Hematopoietic multipotent progenitor cell treated with erythropoietin and hydrocortisone succinate and interleukin-3 and kit ligand, for 4 days (in vitro differentiated cells): ENCODE measurements at places on chromosomes 13 and 19.

GRCh38 chr13:39452834-39453233 is 150.2 kb downstream of the LHFPL6 start:
- no peak for DNase-seq

DNA sequence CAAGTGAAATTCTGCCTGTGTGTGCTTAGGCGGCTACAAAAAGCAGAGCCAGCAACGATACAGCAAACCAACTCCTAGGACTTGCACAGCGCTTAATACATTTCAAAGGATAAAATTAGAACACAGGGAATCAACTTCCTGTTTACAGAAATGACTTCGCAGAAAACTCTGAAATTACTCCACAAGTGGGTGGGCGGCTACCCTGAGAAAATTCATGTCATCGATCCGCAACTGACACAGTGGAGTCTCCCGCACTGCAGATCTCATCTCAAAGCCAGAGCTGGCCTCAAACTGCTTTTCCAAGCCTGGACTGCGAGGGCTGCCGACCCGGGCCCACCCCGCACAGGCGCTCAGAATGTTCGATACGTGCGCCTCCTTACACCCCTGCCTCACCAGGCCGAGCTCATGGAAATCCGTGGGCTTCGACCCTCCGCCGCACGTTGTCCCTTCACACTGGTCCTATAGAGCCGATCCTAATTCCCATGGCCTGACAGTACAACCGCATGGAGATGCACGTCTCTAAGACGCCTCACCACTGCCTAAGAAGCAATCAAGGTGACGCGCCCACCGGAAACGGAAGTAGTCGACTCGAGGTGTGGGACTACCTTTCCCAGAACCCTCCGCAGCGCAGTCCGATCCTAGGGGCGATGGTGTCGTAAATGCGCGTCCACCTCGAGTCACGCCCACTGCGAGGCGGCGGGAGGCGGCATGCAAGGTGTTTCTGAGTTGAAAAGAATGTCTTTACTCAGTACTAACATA is at the start of gene ZNF229:
Gene ZNF229, minus strand, starts transcription at position 557 of the 759 bp plus-strand sequence. CDS start 5,625 bp downstream, outside the sequence.
- peak; percentile 97 for DNase-seq

GRCh38 chr13:58134012-58134411 is 502.5 kb downstream of the PCDH17 start:
- DNase-seq = no peak

DNA sequence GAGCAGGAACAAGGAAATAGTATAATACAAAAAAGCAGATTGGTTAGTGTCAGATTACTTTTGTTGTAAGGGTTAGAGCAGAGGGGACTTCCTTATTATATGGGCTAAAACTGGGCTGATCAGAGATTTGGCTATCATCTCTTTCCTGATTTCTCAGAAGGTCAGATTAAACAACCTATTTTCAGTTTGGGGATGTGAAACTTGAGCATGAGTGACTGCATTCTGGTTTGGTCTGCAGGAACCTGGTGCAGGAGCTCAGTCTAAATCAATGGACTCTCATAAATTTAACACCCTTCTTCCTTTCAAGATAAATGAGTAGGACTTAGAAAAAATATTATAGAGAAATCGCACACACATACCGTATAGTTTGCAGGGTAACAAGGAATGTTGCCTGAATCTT is 12.9 kb upstream of the RFXAP start:
- no peak for DNase-seq

DNA sequence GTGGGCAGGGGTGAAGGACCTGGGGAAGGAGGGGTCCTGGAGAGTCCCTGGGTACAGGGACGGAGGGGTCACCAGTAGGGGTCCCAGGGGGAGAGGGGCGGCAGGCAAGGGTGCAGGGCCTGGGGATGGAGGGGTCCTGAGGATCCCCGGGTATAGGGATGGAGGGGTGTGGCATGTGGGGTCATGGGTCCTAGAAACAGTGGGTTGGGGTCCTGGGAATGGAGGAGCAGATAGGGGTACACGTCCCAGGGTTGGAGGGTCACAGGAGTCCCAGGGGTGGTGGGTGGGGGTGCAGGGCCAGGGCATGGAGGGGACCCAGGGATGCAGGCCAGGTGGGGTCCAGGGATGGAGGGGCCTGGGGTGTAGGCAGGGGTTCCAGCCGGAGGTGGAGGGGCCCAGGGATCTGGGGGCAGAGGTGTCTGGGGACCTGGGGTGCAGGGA is 1.4 kb downstream of the BTBD2 start:
- no peak for DNase-seq

GRCh38 chr13:37014609-37015008 is 14.0 kb downstream of the EXOSC8 start:
- DNase-seq = no peak

- no peak for DNase-seq
These were observed 28.1 kb downstream of the BRD4 start for GRCh38 chr19:15304140-15304705.

DNA sequence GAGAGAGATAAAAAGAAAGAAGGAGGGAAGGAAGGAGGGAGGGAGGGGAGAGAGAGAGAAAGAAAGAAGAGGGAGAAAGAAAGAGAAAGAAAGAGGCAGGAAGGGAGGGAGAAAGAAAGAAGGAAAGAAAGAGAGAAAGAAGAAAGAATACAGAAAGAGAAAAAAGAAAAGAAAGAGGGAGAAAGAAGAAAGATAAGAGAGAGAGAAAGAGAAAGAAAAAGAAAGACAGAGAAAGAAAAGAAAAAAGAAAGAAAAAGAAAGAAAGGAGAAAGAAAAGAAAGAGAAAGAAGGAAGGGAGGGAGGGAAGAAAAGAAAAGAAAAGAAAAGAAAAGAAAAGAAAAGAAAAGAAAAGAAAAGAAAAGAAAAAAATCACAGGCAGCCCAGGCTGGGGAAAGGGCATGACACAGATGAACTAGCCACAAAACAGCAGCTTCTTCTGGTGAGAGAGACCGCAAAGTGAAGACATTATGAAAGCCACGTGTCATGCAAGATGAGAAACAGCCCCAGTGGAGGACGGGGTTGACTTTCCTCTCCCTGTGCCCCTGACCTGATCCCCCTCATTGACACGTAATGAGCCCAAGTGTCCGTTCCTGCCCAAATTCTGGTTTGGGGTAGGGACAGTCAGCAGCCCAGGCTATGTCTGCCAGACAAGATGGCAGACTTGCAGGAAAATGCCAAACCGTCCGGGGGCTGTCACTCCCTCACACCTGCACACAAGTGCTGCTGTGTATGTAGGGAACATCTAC is 102.1 kb downstream of the INSR start:
- DNase-seq = peak; percentile 65

DNA sequence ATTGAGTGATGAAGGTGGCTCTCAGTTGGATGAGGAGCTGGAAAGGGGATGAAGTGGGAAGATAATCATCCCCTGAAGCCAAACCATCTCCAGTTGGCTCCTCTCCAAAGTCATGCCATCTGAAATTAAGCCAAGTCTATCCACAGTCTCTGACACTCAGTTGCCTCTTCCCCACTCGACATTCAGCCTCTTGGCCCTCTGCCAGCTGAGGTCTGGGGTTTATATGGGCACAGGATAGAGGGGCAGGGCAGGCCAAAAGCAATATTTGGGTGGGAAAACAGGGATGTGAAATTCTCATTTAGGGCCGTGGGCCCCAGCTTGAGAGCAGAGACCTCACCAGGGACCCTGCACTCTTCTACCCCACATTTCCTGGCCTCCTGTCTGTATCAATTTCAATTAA is 85.9 kb downstream of the SLITRK1 start:
- peak; percentile 0 for DNase-seq

DNA sequence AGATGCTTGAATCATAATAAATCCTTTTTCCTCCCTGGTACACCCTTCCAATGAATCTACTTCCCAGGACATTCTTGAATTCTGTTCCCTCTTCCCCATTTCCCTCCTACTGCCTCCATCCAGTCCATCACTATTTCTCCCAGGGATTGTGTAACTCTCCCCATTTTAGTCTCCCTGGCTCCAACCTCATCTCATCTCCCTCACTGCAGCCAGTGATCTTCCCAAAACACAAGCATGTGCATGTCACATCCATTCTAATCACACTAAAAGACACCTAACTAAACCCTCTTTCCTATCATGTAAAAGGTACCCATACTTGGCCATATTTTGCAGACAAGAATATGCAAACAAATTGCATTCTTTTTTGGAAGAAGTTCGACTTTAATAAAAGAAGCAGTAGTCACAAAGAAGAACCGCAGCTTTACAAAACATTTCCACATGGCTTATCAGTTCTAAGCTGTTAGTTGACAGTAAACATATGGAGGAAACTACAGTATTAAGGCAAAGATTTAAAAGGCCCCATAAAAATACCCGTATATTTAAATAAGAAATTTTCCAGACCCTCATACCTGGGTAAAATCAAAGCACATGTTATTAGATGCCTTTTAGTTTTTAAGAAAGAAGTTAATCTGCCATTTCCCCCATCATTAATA is 111.0 kb downstream of the KCTD12 start:
- DNase-seq = no peak

DNA sequence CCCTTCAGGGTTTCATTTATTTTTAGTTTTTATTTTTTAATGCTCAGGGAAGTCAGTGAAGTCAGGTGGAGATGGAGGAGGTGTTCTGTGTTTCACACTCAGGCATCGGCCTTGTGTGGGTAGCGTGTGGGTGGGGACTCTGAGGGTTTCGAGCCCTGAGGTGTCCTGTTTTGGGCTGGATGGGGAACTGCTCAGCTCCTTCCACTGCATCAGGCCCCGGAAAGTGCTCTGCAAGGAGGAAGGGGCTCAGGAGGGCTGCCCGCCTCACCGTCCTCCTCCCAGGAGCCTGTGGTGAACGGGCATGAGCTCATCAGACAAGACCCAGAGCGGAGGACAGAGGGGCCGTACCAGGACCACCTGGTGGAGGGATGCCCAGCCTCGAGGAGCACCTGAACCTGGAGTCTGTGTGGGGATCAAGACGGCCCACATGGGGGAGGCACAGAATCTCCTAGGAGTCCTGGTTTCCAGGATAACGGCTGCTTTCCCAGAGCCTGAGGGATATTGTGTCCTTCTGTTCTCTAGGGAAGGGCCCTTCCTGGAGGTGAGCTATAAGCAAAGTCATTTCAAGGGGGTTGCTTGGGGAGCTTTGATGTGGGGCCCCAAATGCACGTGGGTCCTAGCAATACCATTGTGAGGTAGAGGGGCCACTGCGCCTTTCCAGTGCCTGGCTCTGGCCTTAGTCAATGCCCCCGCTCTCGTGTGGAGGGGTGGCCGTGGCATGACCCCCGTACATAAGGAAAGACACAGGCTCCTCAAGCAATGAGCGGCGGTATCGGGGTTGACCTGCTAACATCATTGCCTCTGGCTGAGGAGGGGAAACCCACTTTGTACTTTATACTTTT is 13.5 kb upstream of the GAS6 start:
- DNase-seq = no peak

- DNase-seq = no peak
These were observed 2557.4 kb downstream of the PCDH9 start for GRCh38 chr13:64672751-64673150.

DNA sequence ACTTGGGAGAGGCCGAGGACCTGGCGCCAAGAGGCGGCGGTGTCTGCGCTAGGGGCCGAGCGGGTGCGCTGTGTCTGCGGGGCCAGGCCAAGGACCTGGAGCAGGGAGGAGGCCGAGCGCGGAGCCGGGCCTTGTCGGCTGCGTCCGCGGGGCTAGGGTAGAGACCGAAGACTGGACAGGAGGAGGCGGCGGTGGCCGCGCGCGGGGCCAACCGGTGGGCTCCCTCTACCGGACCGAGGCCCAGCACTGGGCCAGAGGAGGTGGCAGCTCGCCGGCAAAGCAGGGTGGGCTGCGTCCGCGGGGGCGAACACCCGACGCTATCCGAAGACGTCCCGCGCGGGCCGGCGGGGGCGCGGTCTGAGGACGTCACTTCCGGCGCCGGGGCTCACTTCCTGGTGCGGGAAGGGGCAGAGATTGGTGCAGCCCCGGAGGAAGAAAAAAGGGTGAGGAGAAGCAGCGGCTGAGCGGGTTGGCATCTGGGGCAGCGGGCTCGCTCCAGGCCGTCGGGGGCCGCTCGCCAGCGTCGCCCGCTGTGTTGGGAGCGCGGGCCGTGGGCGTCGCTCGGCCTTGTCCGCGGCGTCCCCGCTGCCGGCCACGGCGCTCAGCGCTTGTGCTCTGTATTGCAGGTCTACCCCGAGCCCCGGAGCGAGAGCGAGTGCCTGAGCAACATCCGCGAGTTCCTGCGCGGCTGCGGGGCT is 38.3 kb downstream of the ARHGEF7 start:
- DNase-seq = peak; percentile 96

GRCh38 chr13:100131863-100132574 is 43.1 kb downstream of the PCCA start:
- no peak for DNase-seq

DNA sequence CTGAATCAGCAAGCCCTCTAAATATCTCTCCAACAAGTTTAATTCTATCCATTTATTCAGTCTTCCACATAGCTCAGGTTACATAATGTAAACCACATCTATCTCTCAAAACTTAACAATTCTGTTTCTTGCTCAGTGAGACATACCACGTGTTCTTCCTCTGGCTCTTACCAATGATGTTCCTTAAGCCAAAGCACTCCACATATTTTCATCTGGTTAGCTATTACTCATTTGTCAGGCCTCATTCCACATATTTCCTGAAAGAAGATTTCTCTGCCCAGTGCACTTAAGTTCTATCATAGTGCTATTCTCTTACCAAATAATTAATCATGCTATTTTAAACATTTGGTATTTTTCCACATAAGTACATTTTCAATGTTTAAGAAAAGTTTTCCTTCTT is 403.3 kb upstream of the ATXN8OS start:
- DNase-seq = no peak

GRCh38 chr19:46717716-46718143 is 816 bp upstream of the PRKD2 start:
- peak; percentile 54 for DNase-seq
